ENCODE measurements at places on chromosomes 1 and 21.

DNA sequence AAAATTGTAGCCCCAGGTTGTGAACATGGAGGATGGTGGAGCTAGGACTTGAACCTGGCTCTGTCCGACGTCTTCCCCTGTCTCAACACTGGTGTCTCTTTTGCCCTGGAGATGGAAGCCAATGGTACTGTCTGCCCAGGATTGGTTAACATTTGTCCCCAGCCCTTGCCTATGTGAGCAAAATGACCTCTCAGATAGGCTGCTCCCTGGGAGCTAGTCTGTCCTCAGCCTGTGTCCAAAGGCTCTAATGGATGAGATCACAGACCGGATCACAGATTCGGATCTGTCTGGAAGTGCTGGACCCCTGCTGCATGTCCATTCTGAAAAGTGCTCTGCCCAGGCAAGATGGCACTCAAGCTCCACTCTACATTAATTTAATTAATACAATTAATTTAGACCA is 394.4 kb upstream of the VAMP3 start:
- DNase-seq = no peak

DNA sequence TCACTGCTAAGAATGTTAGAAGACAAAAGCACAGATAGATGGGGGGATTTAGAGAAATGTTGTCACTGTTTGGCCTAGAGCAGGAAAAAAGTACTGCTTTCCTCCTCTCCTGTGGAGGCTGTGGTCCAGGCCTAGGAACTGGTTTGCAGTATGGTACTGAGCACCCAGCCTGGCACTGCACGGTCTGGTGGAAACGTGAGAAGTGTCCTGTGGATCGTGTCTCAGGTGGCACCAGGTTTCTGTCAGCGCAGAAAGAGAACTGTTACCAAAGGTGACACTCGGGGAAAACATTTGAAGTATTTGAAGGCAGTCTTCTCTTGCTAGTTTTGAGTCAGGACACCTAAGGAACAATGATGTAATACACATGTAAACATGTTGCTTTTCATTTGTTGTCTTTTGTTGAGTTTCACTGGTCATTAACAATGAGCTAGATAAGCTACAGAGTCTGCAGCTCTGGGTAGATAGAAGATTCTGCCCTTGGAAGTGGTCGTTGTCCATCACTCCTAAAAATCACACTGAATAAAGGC is 63.0 kb downstream of the B3GALNT2 start:
- no peak for DNase-seq

GRCh38 chr1:186618401-186619170 is 61.6 kb downstream of the PTGS2 start:
- DNase-seq = no peak

GRCh38 chr1:7222695-7223015 is 437.4 kb downstream of the CAMTA1 start:
- DNase-seq = no peak

GRCh38 chr1:115506518-115506917 is 135.3 kb upstream of the VANGL1 start:
- no peak for DNase-seq

- DNase-seq = no peak
Measured at GRCh38 chr1:6509919-6510291, 18.4 kb upstream of the PLEKHG5 start.

DNA sequence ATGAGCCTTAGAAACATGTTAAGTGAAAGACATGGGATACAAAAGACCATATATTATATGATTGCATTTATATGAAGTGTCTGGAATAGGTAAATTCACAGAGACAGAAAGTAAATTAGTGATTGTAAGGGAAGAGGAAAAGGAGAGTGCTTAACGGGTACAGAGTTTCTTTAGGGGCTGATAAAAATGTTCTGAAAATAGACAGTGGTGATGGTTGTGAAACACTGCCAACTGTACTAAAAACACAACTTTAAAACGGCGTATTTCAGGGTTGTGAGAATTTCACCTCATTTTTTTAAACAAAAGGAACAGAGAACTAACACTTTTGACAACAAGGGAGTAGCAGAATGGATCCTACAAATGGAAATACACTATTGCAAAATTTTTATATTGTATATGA is 13.4 kb downstream of the COP1 start:
- no peak for DNase-seq

DNA sequence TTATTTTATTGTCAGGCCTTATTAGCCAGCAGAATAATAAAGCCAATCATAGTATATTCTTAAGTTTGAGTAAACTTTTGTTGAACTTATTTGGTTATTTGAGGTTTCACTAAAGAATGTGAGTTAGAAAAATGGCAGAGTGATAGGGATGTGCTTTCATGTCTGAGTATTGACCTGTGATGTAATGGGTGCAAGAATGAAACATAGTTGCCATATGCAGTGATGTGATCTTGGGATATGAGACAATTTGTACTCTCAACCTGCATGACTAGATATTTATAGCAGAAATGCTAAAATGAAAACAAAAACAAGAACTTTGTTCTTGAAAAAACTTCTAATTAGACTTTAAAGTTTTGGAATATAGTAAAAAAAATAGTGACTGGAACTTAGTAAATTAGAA is 97.9 kb downstream of the DISP1 start:
- no peak for DNase-seq

DNA sequence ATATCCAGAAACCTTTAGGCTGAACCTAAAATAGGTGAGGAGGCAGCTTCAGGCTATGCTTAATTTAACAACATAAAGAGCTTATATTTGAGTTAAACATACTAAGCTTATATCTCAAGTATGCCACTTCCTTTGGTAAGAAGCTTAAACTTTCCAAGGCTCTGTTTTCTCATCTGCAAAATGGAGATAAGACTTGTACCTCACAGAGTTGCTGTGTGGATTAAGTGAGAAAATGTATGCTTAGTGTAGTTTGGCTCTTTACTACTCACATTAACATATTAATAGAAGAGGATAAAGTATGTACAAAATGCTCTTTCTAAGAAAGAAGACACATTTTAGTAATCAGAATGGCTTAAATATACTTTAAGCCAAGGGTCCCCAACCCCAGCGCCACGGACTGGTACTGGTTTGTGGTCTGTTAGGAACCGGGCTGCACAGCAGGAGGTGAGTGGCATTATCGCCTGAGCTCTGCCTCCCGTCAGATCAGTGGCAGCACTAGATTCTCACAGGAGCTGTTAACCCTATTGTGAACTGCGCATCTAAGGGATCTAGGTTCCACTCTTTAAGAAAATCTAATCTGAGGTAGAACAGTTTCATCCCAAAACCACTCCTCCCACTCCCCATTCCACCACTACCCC is 77.2 kb downstream of the HS2ST1 start:
- DNase-seq = no peak

GRCh38 chr1:5140136-5140535 is 485.7 kb downstream of the AJAP1 start:
- DNase-seq = no peak

- DNase-seq = no peak
Measured at GRCh38 chr1:93871366-93871765, 7.6 kb downstream of the DNTTIP2 start.

- DNase-seq = no peak
Measured at GRCh38 chr1:75796376-75797272, at the start of gene MSH4. MSH4 (plus strand) TSS chr1:75796882; CDS start chr1:75796986, 104 bp downstream.

GRCh38 chr1:22096036-22096435 is 43.5 kb downstream of the CDC42 start:
- DNase-seq = no peak

DNA sequence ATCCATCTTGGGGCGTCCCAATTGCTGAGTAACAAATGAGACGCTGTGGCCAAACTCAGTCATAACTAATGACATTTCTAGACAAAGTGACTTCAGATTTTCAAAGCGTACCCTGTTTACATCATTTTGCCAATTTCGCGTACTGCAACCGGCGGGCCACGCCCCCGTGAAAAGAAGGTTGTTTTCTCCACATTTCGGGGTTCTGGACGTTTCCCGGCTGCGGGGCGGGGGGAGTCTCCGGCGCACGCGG is 282 bp upstream of the SOD1 start:
- no peak for DNase-seq

DNA sequence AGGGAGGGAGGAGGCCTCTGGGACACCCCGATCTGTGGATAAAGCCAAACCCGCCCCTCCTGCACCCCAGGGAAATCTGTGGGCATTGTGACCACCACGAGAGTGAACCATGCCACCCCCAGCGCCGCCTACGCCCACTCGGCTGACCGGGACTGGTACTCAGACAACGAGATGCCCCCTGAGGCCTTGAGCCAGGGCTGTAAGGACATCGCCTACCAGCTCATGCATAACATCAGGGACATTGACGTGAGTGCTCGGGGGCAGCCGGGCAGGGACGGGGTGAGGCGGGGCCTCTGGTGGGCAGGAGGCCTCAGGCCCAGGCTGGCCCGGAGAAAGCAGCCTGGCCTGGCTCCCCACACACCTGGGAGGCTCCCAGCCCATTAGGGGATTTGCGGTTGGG is 54.7 kb downstream of the ALPL start:
- DNase-seq = no peak

- no peak for DNase-seq
Measured at GRCh38 chr1:183247066-183247465, 61.0 kb downstream of the LAMC2 start.

DNA sequence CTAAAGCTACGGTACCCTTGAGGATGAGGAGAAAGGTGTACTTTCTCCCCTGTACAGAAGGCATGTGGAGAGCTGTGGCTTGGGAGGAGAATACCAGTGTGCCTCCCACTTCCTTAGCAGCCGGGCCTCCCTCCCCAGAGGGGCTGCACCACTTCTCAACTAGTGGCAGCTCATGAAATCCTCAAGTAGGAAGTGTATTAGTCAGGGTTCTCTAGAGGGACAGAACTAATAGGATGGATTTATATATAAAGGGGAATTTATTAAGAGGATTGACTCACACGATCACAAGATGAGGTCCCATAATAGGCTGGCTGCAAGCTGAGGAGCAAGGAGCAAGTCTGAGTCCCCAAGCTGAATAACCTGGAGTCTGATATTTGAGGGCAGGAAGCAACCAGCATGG is 53.1 kb upstream of the PPP2R5A start:
- DNase-seq = no peak

GRCh38 chr1:150552128-150552910 is 3.1 kb downstream of the ADAMTSL4 start:
- DNase-seq = no peak

- no peak for DNase-seq
Measured at GRCh38 chr1:87928623-87929022, 599.9 kb downstream of the LMO4 start.

DNA sequence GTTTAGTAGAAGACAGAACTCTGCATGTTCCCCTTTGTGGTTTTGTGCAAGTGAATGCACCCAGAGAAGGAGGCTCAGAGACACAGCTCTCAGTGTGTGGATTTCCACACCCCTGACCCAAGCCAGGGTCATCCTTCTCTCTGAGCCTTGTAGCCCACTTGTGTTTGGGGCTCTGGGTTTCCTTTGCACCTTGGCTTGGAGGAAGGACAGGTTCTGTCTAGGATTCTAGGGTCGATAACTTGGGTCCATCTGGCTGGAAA is 27.2 kb downstream of the MYOG start:
- DNase-seq = no peak

GRCh38 chr1:17903386-17903785 is 148.3 kb downstream of the ACTL8 start:
- DNase-seq = no peak

DNA sequence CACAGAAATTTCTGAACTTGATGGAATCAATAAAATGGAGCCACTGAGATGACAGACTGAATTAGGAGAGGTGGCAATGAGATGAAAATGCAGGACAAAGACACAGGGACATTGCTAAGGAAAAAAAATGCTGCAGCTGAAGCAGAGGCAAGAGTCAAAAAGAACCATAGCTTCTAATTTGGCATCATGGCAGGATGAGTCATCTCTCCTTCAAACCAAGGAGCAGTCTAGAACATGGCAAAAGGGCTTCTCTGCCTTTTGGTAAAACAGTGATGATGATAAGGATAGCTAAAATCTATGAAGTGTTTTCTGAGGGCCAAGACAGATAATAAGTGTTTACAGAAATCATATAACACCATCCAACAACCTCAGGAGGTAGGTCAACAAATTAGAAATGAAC is 16.8 kb downstream of the SLC19A2 start:
- DNase-seq = no peak

DNA sequence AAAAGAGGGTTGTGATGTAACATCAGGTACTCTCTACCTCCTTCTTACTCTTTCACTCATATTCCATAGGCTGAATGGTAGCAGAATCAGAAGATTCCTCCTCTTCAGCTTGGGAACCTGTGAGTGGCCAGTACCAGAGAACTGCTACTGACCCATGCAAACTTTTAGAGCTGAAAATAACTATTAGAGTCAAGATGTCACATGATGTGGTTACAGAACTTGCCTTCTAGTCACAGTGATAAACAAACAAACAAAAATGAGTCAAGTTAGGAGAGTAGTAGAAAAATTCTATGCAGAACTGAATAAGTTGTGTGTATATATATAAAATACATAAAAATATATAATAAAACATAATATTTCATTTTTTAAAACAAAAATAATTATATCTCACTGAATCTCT is 47.6 kb upstream of the RGS1 start:
- no peak for DNase-seq

DNA sequence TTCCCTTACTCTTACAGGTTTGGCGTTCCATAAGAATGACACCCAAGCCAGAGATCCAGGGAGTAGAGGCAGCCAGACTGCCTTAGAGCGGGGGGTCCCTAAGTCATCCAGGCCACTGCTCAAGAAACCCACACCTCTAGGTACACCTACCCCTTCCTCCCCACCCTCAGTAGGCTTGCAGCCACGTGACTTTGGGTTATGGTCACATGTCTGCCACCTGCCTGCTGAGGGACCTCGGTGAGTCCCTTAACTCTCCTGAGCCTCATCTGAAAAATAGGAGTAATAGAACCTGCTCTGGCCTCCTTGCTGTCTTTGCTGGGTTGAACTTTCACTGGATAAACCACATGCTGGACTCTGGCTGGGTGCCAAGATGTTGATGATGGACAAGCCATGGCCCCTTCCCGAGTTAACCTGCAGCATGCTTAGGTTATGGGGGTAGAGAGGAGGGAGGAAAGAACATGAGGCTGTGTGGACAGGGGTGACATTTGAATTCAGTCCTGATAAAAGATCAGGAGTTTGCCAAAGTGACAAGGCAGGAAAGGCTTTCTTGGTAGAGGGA is 4.5 kb downstream of the RPS6KA1 start:
- no peak for DNase-seq

DNA sequence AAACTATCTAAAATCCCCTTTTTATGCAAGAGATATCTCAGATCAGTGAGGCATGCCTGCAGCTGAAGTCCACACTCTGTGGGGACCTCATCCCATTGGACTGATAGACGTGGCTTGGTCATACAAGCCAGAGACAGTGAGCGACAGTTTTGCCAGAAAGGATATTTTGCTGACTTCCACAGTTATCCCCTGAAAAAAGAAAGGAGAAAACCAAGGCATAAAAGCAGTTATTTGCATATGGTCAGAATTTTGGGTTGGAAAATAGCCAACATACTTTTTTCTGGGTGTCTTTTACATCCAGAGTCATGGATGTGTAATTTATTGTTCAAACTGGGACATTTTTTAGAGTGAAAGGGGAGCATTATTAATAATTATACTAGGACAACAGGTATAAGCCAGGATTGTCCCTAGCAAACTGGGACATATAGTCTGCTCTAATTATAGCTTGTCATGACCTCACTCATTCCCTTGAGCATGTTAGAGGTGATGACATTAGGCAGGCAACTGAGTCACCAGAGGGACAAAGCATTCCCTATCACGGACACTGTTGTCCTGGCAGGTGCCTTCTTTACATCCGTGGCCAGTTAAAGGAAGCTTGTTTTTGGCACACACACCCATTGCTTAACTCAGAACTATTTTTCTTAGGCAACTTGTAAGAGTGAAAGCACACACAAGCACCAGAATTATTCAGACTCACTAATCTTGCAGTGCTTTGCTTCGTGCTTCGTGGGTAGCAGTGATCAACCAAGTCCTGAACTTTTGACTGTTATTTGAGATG is 65.5 kb downstream of the PRRX1 start:
- no peak for DNase-seq

GRCh38 chr21:40936178-40936577 is 89.2 kb upstream of the DSCAM start:
- no peak for DNase-seq
